Amniotic epithelial cell (primary cell): ENCODE measurements at places on chromosomes 3 and 15.

- no peak for DNase-seq
Observed at GRCh38 chr3:126569390-126569975, 10.8 kb upstream of the C3orf22 start.

DNA sequence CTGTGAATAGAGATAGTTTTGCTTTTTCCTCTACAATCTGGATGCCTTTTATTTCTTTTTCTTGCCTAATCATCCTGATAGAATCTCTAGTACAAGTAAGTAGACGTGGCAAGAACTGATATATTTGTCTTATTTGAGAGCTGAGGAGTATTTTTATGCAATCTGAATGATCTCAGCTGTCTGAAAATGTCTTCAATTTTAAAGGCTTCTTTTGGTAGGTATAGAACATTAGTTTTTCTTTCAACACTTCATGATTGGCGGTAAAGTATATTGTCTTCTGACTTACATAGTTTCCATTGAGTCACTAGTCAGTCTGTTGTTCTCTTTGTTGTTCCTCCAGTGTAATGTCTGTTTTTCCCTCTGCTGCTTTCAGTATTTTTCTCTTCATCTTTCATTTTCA, 31.3 kb downstream of the MGA start:
- DNase-seq, result peak; percentile 68

GRCh38 chr3:170826047-170826446, 43.9 kb downstream of the RPL22L1 start:
- DNase-seq, result no peak

DNA sequence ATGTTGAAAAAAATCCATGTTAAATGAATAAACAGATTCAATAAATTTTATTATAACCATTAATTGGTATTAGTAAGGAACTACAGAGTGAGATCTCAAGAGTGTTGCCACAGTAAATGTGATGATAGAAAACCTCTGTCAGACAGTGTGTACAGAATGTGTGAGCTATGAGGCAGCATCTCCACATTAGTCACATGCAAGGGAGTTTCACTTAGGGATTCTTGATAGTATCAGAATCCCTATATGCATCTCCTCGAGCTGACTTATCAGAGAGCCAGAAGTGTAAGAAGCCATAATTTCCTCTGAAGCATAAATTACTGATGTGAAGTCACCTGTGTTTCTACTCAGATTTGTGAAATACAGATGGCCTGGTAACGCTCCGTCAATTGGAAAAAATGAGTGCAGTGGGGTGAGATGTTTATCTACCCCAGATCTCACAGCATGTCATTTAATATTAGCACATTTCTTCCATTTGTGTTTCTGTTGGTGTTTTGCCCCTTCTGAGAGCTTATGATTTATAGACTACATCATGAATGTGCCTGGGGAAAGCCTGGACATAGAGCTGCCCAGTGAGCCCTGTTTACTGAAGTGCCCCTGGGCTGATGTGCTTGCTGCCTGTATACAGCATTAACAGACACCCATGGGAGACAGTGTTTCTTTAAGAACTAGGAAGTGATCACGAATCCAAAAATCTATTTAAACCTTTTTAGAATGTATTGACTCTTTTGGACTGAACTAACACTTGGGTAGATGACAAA, 262.4 kb downstream of the CPNE4 start:
- DNase-seq, result no peak
